ENCODE measurements at places on chromosomes 5 and 9.
A peak's percentile ranks its signal among the peaks of the same experiment; 100 is the strongest.

DNA sequence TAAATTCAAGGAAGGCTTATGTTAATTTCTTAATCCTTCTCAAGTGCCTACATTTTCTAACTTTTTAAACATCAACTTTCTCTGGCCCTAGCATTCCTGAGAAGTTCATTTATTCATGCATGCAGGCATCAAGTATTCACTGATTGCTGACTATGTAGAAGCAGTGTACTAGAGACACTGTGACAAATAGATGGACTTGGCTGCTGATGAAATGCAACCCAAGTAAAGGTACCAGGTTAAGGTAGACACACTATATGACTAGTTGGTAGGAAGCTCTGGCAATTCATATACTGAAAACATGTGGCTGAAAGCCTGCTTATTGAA is 66.6 kb downstream of the PRLR start:
- DNase-seq: no peak

DNA sequence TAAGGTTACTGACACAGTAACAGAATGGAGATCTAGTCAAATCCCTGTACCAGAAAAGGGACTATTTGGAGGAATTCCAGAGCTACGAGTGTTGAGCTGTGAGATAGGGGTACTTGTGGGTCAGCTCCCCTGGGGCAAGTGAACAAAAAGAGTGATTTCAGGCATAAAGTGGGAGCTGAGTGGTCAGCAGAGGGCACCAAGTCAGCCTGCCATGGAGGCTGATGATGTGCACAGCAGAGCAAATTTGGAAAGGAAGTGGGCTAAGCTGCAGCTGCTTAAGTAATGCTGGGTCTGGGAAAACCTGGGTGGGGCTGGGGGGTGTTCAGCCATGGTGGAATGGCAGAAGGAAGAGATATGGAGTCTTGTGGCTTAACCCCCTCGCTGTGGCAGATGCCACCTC is 327.9 kb downstream of the NTRK2 start:
- DNase-seq: no peak

DNA sequence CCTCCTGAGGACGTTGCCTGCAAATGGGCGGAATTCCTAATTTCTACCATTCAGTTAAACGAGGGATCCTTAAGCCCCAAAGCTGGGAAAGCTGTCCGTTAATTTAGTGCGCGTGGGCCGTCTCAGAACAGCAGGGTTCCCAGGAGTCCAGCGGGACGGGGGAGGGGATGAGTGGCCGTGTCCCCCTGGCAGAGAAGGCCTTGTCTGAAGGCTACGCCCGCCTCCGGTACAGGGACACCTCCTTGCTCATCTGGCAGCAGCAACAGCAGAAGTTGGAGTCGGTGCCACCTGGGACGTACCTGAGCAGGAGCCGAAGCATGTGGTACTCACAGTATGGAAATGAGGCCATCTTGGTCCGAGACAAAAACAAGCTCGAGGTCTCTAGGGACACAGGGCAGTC is 1.3 kb downstream of the BRD3OS start:
- no peak for DNase-seq

GRCh38 chr5:66639037-66639436 is 42.8 kb downstream of the MAST4 start:
- no peak for DNase-seq

DNA sequence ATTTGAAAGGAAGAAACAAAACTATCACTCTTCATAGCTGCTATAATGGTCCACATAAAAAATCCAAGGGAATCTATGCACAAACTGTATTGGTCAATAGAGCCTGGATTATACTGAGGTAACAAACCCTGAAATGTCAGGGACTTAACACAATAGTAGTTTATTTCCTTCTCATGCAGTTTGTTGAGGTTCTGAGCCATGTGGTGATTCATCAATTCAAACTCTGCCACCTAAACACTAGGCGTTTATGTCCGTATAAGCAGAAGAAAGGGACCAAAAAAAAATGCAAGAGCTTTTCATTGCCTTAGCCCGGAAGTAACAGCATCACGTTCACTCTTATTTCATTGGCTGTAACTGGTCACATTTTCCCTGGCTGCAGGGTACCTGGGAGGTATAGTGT is 464.7 kb downstream of the ZSWIM6 start:
- no peak for DNase-seq

DNA sequence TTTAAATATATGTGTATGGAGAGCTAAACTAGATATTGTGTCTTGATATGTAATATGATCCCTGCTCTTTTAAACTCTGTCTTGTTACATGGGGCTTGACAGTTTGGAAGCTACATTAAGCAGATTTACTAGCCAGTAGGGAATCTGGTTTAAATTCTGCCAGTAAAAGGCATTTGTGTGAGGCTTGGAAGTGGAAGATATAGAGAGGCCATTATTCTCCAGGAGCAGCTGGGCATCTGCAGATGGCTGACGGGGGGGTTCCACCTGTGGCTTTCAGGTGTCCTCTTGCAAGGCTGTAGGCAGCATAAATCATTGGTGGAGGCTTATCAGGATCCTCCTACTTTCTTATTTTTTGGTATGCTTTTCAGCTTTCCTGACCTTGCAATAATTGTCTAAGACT is 179.1 kb upstream of the FBXL7 start:
- no peak for DNase-seq

- no peak for DNase-seq
These were observed 54.7 kb downstream of the ANXA2R start for GRCh38 chr5:42985129-42986037.

DNA sequence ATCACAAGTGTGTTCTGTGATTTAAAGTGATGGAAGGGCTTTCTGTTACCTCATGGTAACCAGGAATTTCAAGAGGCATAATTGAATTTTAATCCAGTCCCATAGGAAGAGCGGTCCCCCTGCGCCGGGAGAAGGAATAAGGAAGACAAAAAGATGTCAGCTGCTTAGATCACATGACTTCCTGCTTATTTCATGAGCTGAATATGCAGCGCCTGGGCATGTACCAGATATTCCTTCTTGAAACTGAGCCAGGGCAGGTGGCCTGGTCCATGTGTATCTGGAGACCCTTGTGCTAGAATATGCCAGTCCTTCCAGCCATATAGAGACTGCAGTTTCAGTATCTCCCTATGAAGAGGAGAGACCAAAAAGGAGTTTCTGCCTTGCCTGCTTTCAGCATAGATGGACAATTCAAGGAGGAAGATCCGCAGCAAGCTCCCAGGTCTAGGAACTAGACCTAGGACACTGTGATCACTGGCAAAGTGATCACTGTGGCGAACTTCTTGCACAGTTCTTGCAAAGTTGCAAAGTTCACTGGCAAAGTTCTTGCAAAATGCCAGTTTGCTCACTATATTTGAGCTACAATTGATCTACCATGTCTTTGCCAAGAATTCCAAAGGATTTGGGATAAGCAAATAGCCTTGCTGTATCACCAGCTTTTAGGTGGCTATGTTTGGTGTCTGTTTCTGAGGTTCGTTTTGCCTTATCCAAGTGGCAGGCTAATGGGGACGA is 102.9 kb upstream of the PHYKPL start:
- DNase-seq: no peak

DNA sequence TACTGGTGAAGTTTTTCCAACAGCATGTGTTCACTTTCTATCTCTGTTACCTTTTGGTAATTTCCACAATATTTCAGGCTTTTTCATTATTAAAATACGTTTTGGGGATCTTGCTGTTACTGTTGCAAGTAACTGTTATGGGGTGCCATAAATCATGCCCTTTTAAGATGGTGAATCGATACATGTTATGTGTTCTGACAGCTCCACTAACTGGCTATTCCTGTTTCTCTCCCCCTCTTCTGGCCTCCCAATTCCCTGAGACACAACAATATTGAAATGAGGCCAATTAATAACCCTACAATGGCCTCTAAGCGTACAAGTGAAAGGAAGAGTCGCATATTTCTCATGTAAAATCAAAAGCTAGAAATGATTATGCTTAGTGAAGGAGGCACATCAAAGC is 13.1 kb upstream of the MSH3 start:
- DNase-seq: no peak

DNA sequence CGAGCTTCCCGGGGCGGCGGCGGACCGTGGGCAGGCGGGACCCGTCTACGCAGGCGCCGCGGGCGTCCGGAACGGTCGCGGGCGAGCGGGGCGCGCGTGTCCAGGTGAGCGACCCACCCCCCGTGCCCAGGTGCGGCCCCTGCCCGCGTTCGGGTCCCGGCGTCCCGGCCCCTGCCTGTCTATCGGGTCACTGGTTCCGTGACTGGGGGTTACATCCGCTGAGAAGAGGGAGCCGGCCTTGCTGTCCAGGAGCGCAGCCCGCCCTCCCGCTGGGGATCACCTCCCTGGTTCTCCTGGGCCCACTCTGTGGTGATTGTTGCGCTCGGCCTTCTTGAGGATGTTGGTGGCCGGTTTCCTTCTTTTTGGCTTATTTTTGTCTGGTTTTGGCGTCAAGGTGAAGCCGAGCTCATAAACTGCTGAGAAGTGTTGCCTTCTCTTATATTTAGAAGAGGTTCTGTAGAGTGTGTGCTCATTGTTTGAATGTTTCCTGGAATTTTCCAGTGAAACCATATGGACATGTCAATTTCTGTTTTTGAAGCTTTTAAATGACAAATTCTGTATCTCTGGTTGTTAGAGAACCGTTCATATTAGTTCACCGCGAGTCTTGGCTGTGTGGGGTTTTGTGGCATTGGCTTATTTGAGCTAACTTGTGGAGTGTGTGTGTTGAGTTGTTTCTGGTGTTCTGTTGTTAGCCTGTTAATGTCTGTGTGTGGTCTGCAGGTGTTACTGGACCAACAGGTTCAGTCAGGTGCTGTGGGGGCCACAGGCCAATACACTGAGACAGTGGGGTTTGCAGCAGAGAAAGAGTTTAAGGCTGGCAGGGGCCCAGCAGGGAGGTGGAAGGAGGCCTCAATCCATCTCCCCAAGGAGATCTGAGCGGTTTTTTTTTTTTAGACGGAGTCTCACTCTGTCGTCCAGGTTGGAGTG is 621 bp downstream of the CEP72 start:
- no peak for DNase-seq

- no peak for DNase-seq
These were observed 31.8 kb upstream of the LMX1B start for GRCh38 chr9:126581893-126582292.

- DNase-seq: no peak
These were observed 297.8 kb downstream of the EPB41L4A start for GRCh38 chr5:112121258-112121657.

- no peak for DNase-seq
These were observed 68.9 kb upstream of the SH3PXD2B start for GRCh38 chr5:172523146-172523745.

DNA sequence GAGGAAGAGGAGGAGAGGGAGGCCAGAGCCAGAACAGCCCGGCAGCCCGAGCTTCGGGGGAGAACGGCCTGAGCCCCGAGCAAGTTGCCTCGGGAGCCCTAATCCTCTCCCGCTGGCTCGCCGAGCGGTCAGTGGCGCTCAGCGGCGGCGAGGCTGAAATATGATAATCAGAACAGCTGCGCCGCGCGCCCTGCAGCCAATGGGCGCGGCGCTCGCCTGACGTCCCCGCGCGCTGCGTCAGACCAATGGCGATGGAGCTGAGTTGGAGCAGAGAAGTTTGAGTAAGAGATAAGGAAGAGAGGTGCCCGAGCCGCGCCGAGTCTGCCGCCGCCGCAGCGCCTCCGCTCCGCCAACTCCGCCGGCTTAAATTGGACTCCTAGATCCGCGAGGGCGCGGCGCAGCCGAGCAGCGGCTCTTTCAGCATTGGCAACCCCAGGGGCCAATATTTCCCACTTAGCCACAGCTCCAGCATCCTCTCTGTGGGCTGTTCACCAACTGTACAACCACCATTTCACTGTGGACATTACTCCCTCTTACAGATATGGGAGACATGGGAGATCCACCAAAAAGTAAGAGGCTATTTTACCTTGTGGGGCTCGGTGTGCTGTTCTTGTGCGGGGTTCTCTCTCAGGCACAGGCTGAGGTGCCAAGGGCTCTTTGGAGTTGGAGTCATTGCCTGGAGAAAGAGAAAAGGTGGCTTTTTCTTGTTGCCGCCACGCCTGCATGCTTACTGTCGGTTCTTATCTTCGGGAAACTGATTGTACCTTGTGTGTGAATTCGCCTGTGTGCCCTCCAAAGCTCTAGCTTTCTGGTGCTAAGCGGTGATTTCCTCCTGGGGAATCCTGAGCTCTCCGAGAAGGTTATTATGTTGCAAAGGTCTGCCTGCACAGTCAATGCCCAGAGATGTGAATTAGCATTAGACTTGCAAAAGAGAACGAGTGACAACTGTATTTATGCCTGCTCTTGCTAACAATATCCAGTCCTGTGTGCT is at the start of gene ISL1:
Gene ISL1, plus strand, starts transcription at position 318 of the 991 bp plus-strand sequence. Its CDS starts 224 bp downstream, at position 542.
- peak; percentile 60 for DNase-seq

DNA sequence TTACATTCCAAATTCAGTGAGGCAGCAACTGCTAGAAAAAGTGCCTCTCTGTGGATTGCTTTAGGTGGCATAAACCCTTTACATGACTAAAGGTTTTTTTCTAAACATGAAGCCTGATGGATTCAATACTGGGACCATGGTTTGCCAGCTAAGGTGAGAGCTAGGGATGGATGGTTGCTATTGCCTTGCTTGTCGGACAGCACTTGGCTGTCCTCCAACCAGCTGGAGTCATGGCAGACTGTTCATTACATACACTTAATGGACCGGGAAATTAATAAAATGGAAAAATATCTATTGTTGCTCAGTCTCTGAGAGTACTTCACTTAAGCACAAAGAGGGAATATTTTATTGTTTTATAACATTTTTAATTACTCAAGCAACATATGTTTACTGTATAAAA is 116.9 kb upstream of the TRPC7 start:
- DNase-seq: no peak

DNA sequence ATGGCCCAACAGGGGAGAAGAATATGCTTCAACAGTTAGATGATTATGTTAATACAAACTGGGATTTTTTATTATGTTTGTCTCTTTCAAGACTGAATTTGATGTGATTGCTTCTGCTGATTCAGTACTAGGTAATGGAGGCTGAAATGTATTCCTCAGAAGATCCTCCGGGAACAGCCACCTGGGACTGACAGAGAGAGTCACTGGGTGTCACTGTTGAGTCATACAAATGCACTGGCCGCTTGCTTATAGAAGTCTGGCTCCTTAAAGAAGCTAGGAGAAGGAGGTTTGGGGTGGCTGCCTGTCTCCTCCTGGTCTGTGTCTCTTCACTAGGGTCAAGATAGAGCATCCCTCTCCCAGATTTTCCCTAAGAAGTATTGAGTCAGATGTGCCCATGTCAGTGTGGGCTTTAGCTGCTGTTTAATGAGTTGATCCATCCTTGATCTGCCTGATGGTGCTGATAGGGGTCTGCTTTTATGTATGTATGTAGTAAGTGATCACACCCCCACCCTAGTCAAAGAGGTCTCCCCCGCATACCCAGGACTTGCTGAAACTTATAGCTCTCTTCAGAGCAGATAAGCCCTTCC is 773.4 kb downstream of the BRINP1 start:
- no peak for DNase-seq

DNA sequence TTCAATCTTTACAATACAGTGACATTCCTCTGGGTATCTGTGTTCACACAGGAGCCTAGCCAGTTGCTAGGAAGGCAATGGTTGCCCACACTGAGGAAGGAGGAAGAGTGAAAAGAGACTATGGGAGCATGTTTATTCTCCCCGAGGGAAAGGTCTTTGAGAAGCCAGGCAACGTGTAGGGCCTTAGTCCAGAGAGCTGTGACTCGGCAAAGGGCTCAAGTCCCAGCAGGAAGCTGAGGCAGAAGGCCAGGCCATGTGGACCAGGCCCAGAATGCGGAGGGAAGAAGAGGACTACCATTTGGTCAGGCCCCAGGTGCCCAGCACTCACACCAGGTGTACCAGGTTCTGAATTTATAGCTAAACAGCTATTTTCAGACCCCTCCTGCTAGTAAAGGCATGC is 136.6 kb upstream of the DMAC1 start:
- DNase-seq: no peak

All from omental fat pad (tissue), 4 donors.